ENCODE measurements at places on chromosomes 7 and 10.
A peak's percentile ranks its signal among the peaks of the same experiment; 100 is the strongest.

GRCh38 chr7:50306494-50307367, 2.2 kb downstream of the IKZF1 start:
- no peak overlapping the region for H3K27ac ChIP-seq
- H3K4me1 ChIP-seq, result peaks cover 16% of the 10 kb centered on the region
- H3K27me3 ChIP-seq, result peaks cover 80% of the 10 kb centered on the region
- no peak for DNase-seq
- no peaks in the 10 kb centered on the region for H3K36me3 ChIP-seq

GRCh38 chr7:80942261-80943041, 23.6 kb upstream of the SEMA3C start:
- peaks cover 14% of the 10 kb centered on the region for H3K4me1 ChIP-seq
- DNase-seq, result peak; percentile 20
- no peak overlapping the region for H3K4me3 ChIP-seq
- peaks cover 3% of the 10 kb centered on the region for H3K27me3 ChIP-seq

DNA sequence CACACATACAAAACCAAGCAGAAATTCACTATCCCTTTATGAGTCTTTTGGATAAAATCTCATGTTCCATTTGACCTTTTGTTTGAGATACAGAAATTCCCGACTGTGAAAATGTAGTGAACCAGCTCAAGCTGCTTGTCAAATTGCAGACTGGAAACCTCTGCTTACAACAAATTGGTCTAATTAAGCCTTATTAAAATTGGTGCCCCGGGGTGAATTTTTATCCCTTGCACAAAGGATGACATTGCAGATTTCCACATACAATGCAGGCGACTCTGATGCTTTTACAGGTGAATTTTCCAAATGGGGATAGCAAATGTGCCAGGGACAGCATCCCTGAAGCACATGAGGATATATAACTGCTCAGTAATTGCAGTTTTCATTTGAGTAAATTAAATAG, 257.3 kb downstream of the BMPER start:
- DNase-seq, result no peak
- no peaks in the 10 kb centered on the region for H3K27me3 ChIP-seq
- no peak overlapping the region for H3K4me3 ChIP-seq
- H3K27ac ChIP-seq, result no peak overlapping the region
- no peaks in the 10 kb centered on the region for H3K36me3 ChIP-seq
- H3K4me1 ChIP-seq, result peaks cover 14% of the 10 kb centered on the region

GRCh38 chr10:24726626-24727025, 2.9 kb upstream of the ARHGAP21 start:
- H3K36me3 ChIP-seq, result no peaks in the 10 kb centered on the region
- no peak overlapping the region for H3K4me3 ChIP-seq
- no peak for DNase-seq

DNA sequence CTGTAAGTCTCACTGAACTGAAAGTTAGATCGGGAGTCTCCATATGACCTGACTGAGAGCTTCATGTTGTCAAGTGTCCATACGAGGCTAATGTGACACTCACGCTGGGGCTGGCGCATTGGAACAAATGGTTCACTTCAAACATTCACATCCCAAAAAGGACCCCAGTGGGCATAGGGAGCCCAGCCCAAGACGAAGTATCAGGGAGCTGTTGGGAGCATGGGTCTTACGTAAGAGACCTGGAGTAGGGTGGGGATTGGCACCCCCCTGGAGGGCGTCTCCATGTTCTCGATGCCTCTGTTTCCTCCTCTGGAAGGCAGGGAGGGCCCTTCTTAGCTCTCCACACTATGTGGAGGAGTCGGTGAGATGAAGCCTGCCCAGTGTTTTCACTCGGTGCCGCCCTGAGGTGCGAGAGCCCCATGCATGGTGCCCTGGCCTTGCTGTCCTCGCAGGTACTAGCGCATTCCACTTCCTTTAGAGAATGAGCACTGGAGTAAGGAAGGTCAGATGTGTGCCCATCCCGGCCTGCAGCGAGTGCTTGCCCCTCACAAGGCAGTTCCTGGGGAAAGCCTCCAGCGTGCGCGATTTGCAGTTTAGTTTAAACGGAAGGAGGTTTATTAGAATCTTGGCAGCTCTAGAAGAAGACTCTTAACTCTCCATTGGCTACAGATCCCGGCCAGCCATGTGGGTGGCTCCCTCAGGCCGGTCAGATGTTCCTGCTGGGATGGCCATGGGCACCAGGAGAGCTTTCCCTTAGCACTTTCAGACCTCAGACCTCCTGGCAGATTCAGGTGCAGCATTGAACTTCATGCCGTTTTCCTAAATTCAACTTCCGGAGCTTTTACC, 64.4 kb downstream of the PTPRE start:
- H3K36me3 ChIP-seq, result no peaks in the 10 kb centered on the region
- H3K27me3 ChIP-seq, result peaks cover 14% of the 10 kb centered on the region
- peaks cover 40% of the 10 kb centered on the region for H3K4me1 ChIP-seq
- no peak overlapping the region for H3K4me3 ChIP-seq
- H3K27ac ChIP-seq, result no peak overlapping the region

DNA sequence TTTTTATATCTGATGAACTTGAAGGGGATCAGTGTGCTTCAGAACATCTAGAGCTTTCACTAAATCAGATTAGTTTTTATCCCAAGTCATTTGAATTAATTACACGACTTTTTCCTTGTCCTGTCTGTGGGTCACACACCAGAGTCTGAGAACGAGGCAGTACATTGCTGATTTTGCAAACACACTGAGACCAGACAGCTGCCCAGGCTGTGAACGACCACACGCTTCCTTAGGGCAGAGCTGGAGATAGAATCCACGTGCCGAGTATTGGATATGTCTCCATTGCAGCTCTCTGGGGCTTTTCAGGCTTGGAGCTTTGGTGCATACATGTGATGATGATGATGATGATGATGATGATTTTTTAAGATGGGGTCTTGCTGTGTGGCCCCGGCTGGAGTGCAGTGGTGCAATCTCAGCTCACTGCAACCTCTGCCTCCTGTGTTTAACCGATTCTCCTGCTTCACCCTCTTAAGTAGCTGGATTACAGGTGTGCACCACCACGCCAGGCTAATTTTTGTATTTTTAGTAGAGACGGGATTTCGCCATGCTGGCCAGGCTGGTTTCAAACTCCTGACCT, 81.1 kb downstream of the CAMK1D start:
- H3K4me1 ChIP-seq, result peaks cover 22% of the 10 kb centered on the region
- no peak for DNase-seq
- H3K36me3 ChIP-seq, result no peaks in the 10 kb centered on the region
- peaks cover 13% of the 10 kb centered on the region for H3K27me3 ChIP-seq
- no peak overlapping the region for H3K4me3 ChIP-seq

DNA sequence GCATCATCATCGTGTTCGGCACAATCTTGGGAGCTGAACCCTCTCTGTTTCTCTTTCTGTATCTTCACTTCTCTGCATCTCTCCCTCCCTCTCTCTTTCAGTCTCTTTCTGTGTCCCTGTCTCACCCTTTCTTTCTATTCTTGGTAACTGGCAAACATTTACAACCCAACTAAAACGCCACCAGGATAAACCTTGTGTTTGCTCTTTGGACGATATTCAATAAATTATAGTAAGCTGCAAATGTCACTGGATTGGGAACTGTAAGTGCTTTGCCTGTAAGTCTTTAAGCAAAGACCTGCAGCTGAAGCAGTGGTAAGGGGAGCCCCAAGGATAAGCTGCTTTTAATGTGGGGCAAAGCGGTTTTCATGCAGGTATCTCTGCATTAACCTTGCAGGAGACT, 558.0 kb upstream of the MKI67 start:
- peaks cover 69% of the 10 kb centered on the region for H3K4me1 ChIP-seq
- H3K4me3 ChIP-seq, result no peak overlapping the region
- peak overlapping the region; percentile 26 for H3K27ac ChIP-seq
- no peaks in the 10 kb centered on the region for H3K36me3 ChIP-seq

Data from nephron progenitor cell (in vitro differentiated cells).